Left lung (tissue), 14 donors: ENCODE measurements at places on chromosomes 12 and 14. TPM values are rescaled to one million over a fixed set of nuclear protein-coding genes. Genes with fewer than 3 reads are reported as not detected.

GRCh38 chr12:58167622-58168021 lies 226.3 kb downstream of the ATP23 start:
- H3K4me3 ChIP-seq, result no peak overlapping the region
- H3K27ac ChIP-seq, result no peak overlapping the region
- no peaks in the 10 kb centered on the region for H3K36me3 ChIP-seq
- DNase-seq, result no peak
- no peaks in the 10 kb centered on the region for H3K27me3 ChIP-seq
- H3K4me1 ChIP-seq, result no peaks in the 10 kb centered on the region

GRCh38 chr12:132268674-132269073 lies 60.7 kb downstream of the GALNT9 start:
- H3K27ac ChIP-seq, result no peak overlapping the region
- no peaks in the 10 kb centered on the region for H3K4me1 ChIP-seq
- H3K36me3 ChIP-seq, result no peaks in the 10 kb centered on the region
- no peak for DNase-seq

Gene YY1
- 124 TPM for polyA plus RNA-seq

DNA sequence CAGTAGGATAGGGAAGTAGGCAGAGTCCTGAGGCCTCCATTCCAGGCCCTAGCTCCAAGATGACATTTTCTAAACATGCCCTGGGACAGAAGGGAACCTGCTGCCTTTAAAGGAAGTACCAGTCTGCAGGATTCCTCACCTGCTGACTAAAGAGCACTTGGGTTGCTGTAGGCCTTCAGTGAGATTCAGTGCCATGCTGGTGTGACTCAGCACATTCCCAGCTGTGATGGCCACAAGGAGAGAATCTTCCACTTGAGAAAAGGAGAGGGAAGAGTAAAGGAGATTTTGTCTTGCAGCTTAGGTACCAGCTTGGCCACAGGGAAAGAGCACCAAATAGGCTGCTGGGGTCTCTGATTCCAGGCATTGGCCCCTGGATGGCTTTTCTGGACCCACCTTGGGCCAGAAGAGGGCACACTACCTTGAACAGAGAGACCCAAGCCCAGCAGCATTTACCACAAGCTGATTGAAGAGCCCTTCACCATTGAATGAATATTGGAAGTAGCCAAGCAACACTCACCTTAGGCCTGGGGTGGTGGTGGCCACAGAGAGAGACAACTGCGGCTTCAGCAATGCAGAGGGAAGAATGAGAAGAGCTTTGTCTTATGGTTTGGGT lies 498.3 kb downstream of the KCNH5 start:
- H3K27ac ChIP-seq, result no peak overlapping the region
- no peak overlapping the region for H3K4me3 ChIP-seq

DNA sequence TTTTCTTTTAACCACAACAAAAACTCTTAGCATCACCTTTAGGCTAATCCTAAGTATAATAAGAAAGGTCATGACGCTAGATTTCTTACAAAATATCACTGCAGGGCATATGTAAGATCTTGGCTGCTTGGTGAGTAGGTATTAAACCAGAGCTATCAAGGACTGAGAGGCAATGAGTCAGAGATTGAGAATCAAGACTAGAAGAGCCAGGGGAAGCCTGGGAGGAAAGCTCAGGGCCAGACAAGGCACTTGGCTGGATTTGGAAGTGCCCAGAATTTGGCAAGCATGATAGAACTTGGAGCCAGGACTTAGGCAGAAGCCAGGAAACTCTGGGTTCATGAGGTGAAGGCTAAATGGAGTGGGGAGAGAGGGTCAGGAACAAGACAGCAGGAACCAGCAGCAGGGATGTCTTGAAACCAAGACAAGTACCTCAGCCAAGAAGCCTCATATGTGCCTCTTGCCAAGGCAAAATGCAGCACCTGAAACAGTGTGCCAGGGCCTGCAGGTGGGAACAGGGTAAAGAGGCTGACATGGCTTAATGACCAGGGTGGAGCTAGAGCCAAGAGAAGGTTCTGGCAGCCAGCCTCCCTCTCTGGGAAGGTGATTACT lies 49.9 kb downstream of the PTHLH start:
- no peaks in the 10 kb centered on the region for H3K27me3 ChIP-seq
- H3K4me3 ChIP-seq, result no peak overlapping the region
- no peak overlapping the region for H3K27ac ChIP-seq
- no peaks in the 10 kb centered on the region for H3K4me1 ChIP-seq
- no peaks in the 10 kb centered on the region for H3K36me3 ChIP-seq
